Hematopoietic multipotent progenitor cell treated with erythropoietin and hydrocortisone succinate and interleukin-3 and kit ligand, for 8 days (in vitro differentiated cells): ENCODE measurements at places on chromosomes 16 and 17.

DNA sequence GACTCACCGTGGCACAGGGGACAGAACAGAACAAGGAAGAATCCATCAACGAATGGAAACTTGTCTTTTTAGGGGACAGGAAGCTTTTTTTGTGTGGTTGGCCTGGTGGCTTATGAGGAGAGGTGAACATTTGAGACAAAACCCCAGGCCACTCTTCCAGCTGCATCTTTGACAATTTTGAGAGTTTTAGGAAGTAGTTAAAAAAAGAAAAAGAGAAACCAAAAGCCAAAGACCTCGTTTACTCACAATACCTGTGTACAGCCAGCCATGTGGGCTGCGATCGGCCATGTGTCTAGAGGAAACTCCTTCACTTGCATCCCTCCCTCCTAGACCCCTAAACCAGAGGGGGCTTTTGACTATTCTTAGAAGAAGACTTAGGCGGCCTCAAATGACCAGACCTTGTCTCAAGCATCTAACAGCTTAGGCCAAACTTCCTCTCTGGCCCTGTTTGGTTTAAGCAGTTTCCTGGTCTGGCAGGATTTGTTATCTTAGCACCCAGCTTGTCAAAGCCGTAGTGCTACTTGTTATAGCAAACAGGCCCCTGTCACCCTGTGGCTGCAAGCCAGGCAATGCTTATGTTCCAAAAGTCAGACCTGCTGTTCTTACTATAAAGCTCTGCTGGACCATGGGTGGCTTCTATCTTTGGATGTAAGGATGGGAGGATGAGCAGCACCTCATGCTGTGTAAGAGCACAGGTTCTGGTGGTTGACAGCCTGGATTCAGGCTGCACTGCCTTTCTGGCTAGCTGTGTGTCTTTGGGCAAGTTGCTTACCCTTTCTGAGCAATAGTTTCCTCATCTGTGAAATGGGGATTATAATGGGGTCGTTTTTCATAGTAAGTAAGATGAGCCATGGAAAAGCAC, 17.7 kb downstream of the KSR1 start:
- peak; percentile 99 for DNase-seq

DNA sequence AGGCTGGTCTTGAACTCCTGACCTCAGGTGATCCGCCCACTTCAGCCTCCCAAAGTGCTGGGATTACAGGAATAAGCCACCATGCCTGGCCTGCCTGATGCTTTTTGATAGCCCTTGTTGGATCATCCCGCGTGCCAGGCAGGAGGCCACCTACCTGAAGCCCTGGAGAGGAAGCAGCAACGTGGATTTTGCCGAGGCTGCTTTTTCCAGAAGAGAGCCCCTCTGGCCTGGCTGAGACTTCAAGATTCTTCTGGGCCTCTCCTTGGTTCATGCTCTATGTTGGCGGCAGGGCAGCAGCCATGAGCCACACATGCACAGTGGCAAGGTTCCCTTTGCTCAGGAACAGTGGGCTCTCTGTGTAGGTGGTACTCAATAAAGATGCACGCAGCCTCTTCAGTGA, 11.5 kb downstream of the KATNB1 start:
- DNase-seq = no peak

- no peak for DNase-seq
Measured at GRCh38 chr16:12706628-12707027, 97.1 kb downstream of the CPPED1 start.

- DNase-seq = no peak
Measured at GRCh38 chr16:6110346-6110745, 1012.8 kb upstream of the EEF2KMT start.

DNA sequence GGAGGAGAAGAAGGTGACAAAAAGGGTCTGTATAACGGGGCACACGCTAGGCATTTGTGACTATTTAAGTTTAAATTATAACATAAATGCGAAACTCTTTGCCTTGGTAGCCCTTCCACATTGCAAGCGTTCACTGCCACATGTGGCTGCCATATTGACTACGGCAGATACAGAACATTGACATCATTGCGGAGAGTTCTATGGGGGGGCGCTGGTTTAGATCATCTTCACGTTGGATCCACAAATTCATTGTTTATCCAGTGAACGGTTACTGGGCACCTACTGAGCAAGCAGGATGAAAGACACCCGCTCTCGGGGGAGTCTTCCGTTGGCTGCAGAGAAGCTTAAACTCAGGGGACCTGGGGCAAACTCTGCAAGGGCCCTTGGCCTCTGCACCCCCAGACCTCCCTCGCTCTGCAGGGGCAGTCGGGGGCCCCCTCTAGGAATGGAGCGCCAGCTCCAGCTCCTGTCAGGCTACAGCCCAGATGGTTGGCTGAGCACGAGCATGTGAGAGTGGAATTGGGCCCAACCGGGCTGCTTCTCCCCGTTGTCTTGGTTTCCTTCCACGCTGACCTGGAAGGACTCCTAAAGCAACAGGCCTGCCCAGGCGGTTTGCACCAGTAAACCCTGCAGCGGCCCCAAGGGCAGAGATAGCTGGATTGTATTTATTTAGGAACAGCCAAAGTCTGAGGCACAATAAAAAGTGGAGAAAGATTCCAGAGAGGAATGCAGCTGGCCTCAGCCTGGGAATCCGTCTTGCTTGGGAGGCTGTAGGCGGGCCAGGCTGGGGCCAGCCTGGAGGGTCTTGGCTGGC, 172.2 kb downstream of the SEC14L1 start:
- no peak for DNase-seq

DNA sequence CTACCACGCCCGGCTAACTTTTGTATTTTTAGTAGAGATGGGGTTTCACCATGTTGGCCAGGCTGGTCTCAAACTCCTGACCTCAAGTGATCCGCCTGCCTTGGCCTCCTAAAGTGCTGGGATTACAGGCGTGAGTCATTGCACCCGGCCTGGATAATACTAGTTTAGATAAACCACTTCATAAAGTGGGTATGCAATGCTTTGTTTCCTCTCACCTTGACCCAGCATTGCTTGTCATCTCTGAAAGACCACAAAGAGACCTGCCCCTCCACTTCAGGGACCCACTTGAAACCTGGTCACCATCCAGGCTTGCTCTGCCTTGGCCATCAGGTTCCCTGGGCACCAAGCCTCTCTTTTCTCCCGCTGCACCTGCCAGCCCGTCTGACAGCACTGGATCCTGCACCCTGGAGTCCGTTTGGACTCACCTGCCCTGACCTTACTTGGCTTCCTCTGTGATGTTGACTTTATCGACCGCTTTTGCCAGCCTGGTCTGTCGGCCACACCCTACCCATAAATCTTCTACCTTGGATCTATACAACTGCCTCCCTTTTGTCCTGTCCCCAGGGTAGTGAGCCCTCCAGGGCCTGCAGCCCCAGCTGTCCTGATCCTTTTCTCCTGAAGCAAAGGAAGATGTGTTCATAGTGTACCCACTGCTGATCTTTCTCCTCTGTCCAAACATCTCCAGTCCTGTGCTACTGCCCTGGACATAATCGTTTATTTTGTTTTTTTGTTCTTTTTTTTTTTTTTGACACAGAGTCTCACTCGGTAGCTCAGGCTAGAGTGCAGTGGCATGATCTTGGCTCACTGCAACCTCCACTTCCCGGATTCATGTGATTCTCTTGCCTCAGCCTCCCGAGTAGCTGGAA, 12.7 kb upstream of the ZG16 start:
- DNase-seq = no peak

GRCh38 chr17:57511475-57512123, 233.5 kb downstream of the CCDC182 start:
- DNase-seq = no peak
